ENCODE measurements at places on chromosomes 6 and 20.

GRCh38 chr6:25312703-25313102 is 33.5 kb downstream of the CARMIL1 start:
- no peak for DNase-seq

DNA sequence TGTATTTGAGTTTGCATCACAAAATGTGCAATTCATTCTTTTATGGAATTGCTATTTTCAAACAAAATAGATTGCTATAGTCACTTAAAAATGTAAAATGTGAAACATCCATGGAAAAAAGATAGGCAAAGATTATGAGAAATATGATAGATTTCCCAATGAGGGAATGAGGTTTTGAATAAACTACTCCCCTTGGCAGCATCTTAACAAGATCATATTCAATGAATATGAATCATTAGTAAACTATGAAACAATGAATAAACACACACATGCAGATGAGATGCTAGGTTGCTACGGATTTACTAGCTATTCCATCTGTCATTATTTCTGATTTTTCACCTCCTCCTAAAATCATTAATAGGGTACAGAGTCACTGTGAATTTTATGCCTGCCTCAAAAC is 401.8 kb downstream of the PHF3 start:
- no peak for DNase-seq

- no peak for DNase-seq
These were observed 49.1 kb downstream of the AKAP12 start for GRCh38 chr6:151288712-151289398.

DNA sequence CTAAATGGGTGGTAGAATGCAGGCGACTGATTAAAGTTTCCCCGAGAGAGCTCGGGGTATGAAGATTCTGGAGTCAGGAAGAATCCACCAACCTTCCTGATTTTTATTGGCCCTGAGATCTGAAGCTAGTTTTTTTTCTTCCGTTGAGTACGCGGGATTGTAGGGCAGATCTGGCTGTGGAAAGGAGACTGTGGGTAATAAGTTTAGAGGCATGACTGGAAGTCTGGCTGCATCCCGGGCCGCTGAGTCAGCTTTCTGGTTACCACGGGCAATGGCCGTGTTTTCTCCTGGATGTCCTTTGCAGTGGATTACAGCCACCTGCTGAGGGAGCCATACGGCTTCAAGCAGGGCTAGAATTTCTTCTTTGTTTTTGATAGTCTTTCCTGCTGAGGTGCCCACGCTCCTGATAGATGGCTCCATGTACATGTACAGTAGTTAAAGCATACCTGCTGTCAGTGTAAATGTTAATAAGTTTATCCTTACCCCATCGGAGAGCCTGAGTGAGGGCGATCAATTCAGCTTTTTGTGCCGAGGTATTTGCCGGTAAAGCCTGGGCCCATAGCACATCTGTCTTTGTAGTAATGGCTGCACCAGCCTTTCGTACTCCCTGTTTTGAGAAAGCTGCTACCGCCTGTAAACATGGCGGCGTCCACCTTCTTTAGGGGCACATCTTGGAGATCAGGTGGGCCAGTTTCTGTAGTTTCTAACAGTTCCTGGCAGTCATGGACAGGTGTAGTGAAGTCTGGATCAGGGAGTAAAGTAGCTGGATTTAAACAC is 154.0 kb downstream of the TRIM27 start:
- DNase-seq, result no peak

DNA sequence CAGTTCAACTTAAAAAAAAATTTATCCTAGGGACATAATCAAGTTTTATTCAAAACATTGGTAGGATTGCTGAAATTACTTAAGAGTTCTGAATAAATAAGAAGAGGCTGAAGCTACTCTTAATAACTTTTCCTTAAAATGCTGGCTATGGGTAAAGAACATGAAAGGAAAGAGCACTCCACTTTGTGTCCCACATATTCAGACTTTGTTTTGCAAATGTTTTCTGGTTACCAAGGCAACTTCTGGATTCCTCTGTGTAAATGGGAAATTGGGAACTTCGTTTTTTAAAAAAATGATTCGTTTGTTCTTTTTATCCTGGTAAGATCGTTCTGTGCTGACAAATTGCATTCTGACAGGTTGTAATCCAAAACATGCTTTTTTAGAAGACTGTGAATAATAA is 115.0 kb downstream of the KIF6 start:
- peak; percentile 86 for DNase-seq

DNA sequence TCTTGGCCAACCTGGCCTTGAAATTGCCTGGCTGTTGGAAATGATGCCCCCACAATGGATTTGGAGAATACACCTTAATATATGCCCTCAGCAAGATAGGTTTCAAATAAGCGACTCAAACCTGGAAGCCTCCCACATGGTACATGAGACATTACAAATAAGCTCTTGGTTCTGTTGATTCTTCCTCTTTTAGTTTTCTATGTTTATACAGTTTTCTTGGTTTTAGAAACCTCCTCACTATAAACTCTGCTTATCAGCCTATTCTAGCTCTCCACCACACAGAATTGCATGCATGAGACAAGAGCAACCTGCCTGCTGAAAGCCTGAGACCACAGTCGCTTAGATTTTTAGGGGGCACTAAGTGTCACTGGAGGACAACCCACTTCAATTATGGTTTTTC is 108.8 kb upstream of the PREP start:
- no peak for DNase-seq
